ENCODE measurements at places on chromosomes 2 and 18.

DNA sequence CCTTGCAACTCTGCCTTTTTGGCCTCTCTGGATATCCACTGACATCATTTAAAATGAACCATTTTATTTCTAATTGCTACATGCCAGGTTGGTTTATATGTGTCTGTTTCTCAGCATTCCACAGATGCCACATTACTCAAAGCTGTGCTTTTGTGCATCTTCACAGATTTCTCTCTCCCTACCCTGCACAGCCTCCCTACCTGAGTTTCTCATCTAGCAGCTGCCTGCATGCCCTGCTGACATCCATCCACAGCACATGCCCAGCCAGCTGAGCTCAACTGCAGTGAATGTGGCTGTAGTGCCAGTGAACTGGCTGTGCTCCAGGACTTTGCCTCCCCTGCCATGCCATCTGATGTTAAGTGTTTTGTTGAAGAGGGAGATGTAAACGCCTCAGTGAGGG is 44.5 kb downstream of the PKP4 start:
- no peak for DNase-seq

DNA sequence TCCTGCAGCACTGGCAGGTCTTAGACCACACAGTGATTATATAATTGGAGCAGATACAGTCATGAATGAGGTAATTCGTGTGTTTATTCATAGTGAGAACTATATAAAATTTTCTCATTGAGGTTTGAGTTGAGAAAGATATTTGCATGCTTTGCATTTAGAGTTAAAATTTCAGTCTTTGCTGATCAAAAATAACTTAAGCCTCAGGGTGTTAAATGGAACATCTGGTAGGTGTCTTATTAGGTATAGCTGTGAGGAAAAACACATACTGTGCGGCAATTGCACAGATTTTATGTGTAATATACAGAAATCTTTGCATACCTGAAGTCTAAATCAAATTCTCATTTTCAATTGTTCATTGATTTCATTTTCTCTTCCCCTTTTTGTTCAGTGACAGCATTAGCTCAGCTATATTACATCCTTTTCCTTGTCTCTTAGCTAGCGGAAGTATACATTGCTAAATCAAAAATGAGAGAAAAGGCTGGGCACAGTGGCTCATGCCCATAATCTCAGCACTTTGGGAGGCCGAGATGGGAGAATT is 21.2 kb downstream of the GORASP2 start:
- DNase-seq = no peak

DNA sequence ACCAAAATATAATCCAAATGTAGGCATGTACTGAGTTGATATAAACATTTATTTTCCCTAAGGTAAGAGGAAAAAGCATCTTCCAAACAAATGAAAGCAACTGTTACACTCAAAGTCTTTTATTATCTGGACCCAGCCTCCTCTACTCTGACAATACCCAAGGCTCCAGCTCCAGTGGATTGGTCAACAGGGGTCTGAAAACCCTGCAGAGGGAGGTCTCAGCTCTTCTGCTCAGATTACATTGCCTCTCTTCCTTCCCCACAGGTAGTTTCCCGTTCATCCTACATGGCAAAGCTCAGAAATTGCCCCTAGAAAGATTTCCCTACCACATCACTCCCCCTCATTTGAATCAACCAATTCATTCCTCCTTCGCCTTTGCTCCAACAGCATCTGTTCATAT is 457.0 kb downstream of the METTL4 start:
- no peak for DNase-seq

- no peak for DNase-seq
Observed at GRCh38 chr2:63819765-63820717, 21.7 kb upstream of the UGP2 start.

DNA sequence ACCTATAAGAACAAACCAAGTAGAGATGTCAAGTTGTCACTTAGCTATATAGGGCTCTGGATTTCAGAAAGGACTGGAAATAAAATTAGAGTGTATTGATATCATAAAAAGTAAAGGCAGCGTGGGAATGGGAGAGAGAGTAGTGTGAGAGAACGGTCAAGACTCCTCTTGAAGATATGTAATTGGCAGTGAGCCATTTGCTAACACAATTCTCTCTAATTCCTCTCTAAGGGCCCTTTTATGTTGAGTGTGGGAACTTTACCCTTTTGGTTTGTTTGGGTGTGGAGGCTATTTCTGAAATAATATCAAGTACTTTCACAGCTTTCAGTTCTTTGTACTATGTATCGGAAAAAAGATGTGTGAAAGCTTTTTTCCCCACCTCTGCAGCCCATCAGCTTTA is 196.8 kb downstream of the LRRTM4 start:
- DNase-seq = no peak

DNA sequence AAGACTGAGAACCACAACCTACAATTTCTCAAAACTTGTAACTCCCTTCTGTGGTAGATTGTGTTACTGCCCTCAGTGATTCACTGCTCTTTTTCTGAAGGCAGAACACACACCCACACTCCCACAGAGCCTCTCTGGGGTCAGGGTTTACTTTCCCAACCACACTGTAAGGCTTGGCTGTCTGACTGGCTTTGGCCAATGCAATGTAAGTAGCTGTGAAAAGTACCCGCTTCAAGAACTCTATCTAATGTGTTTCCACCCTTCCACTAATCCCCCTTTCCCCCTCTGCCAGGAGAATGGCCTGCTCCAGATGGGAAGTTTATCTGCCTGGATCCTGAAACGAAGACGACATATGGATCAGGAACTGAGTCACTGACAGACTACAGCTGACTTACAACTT is 222.7 kb downstream of the CDH2 start:
- no peak for DNase-seq

DNA sequence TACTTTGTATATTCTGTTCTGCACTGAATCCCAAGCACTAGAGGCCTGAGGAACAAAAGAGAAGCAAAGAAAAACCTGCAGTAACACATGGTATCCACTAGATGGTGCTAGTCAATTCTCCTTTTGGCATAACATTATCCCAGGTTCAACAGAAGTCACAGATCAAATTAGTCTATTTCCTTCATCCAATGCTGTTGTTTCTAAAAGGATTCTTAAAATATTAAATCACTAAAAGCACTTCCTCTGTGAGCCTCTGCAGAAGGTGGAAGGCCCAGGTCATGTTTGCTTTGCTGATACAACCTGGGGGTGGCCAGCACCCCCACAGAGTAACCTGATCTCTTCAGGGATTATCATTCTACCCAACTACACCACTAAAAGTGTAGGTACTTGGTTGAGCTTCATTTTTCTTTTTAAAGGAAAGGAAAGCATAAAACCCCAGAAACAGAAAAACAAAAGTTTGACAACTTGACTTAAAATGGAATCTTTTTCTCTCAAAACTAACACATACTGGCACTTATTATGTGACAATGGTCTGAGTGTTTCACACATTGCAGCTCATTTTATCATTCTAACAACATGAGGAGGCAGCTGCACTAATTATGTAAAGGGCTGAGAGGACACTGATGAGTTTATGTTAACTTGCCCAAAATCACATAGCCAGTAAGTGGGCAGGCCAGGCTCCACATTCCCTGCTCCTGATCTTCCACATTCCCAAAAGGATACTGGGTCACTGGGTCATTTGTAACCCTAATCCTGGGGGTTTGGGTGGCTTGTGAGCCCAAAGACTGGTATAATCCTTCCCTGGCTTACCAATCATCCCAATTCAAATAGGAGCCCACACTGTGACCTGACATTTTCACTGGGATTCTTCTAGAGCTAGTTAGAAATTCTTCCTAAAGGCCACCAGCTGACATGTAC is 66.8 kb upstream of the DNER start:
- DNase-seq = peak; percentile 54

- no peak for DNase-seq
Observed at GRCh38 chr2:224094413-224094812, 55.3 kb upstream of the SERPINE2 start.

- no peak for DNase-seq
Observed at GRCh38 chr2:182717416-182717815, 1.4 kb downstream of the DNAJC10 start.

DNA sequence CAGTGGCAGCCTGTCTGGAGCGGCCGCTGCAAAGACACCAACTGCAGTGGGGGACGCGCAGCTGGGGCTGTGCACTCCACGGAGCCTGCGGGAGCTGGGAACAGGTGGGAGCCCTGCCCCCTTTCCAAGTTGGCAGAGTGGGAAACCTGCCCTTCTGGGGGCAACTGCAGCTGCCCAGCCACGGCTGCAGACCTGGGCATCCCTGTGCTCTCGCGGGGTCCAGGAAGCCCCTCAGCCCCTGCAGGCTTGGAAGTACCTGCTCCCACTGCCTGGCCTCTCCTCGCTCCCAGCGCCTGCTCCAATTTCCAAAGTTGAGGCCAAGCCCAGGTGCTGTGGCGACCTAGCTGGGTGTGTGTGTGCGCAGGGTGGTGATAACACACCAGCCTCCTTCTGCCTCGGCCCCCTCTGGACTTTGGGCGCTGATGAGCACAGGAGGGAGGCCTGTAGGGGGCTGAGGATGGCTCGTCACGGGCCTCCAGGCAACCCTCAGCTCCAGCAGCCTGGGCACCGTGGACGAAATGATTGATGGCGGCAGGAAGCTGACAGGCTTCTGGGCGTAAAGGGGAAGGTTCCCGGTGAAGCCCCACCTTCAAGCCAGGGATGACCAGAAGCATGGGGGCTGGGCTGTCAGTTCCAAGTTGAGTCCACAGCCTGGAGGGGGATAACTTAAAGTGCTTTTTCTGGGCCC is 76.9 kb downstream of the PTPN4 start:
- DNase-seq = no peak

DNA sequence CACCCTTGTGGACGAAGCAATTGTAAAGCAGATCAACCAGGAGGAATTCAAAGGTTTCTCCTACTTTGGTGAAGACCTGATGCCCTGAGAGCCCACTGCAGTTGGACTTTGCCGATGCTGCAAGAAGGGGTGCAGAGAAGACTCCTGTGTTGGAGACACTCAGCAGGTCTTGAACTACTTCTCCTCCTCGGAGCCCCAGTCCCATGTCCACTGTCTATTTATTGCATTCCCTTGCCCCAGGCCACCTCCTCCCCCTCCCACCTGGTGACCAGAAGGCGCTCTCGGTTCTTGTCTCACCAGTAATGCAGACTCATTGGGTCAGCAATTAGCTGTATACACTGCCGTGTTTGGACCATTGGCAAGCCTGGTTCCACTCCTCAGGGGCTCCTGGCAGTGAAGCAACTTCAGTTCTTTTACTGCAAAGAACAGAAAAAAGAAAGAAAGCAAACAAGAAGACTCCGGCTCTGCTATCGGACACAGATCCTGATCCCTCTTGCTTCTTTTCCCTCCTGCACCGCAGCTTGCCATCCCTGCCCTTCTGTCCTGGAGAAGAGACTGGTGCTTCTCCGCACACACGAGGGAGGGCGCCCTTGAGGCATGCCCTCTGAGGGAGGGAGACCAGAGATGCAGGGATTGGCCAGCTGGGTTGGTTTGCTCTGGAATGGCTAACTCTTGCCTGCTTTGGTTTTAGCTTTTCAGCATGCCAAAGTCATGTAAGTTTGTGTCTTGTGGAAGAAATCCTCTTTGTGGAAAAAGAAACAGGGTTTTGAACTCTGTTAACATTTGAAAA is 112.2 kb upstream of the EPAS1 start:
- DNase-seq = no peak

- peak; percentile 49 for DNase-seq
Observed at GRCh38 chr18:50038448-50038847, 156.5 kb downstream of the MYO5B start.

DNA sequence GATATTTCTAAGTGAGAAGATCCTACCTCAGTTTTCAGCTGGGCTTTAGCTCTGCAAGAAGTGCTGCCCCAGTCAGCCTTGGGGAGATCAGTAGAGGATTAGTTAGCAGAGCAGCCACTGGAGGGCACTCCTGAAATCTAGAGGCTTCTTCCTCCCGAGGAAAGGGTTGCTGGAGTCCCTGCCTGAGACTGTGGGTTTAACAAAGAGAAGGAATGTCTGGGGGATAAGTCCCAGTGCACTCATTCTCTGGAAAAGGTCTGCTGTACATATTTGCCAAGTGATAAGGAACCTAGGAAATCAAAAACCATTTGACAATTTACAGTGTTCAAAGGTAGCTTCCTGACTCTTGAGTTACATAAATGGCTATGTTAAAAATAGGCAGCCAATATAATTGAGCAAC is 207.2 kb downstream of the SLC8A1 start:
- DNase-seq = peak; percentile 88

DNA sequence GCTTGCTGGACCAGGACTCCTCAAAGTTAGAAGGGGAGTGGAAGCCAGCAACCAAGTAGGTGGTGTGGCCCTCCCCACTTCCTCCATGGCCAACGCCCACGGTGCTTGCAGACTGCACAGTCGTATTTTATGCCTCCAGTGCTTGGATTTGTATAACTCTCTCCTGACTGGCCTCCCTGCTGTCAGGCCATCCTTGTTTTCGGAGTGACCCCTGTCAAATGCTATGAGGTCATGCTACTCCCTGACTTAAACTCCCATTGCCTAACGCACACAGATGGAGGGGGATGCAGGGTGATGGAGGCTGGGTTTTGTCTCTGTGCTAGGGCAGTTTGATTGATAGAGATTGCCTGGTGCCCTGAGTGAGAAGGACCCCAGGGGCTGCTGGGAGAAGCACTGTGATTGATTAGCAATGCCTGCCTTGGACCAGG is 36.1 kb downstream of the GLI2 start:
- DNase-seq = no peak

- no peak for DNase-seq
Observed at GRCh38 chr2:200021449-200022114, 66.2 kb downstream of the MAIP1 start.

- DNase-seq = no peak
Observed at GRCh38 chr2:232886632-232887031, 16.6 kb downstream of the SNORC start.

GRCh38 chr18:77254711-77255405 is 5.2 kb downstream of the GALR1 start:
- no peak for DNase-seq

DNA sequence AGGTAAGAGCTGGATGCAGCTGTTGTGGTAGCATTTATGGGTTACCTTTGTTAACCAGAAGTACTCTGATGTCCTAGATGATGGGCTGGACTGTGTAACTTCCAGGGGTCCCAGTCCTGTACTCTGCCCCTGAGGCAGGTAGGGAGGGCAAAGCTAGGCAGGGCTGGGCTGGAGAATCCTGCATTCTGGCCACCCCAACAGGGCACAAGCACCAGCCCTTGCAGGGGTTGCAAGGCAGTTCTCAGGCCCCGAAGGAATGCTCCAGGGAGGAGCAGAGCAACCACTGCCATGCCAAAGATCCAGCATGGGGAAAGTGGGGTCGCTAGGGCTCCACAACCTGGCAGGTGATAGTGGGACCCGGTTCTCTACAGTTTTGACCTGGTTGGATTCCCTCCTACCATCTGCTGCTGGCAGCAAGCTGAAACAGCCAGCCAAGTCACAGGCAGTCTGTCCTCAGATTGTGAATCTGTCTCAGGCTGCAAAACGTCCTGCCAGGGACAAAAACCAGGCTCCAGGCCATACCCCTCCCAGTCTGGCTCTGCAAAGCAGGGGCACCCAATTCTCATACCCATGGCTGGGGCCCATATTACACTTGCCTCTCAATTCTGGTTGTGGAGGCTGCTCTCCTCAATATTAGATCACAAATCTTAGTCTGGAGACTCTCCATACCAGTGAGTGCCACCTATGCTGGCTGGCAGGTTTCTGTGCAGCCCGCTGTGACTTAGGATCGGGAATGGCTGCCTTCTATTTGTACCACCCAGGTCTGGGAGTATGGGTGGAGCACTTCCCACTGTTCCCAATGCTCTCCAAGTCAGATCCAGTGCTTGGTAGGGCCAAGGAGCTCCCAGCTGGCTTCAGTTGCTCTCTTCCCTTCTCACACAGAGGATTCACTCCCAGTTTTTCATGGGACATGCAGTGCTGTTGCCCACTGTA is 61.1 kb downstream of the SMCHD1 start:
- DNase-seq = no peak

- no peak for DNase-seq
Observed at GRCh38 chr2:85796046-85796340, 42.2 kb downstream of the ATOH8 start.

- peak; percentile 43 for DNase-seq
Observed at GRCh38 chr2:4762951-4763376, 929.2 kb upstream of the SOX11 start.
